ENCODE measurements at places on chromosomes 3 and 15. TPM values are rescaled to one million over a fixed set of nuclear protein-coding genes. Genes with fewer than 3 reads are reported as not detected.

DNA sequence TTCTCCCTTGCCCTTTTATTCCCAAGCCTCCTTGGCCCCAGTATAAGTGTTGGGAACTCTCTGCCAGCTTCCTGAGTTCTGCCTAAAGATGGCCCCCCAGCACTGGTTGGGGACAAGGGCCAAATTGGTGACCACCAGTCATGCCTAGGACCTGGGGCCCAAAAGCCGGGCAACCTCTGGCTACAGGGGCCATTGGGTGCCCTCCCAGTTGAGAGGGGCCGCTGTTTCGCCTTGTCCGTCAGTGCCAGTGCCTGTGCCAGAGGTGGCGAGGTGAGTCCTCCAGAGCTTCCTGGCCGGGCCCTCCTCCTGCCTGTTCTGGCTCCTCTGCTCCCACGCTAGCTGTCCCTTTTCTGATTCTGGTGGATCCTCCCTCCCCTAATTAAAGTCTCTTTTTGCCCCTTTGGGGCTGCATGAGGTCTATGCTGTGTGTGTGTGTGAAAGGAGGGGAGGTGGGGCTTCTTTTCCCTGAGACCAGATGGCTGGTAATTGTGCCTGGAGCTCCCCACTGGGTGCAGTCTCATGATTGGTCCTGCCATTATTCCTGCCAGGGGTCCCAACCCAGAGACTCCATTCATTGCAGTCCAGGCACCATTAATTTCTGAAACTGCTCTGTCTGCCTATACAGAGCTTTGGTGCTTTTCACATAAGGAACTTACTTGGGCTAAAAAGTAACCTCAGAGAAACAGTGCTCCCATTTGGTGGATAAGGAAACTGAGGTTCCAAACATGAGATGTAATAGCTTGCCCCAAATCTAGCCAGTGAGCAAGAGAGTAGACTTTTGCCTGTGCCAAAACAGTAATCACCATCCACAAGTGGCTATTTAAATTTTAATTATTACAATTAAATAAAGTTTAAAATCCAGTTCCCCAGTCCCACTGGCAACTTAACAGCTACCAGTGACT is 3.1 kb upstream of the TTLL3 start:
- H3K36me3 ChIP-seq: peaks cover 50% of the 10 kb centered on the region
- DNase-seq: no peak
- no peak overlapping the region for H3K27ac ChIP-seq
- H3K27me3 ChIP-seq: no peaks in the 10 kb centered on the region
- no peak overlapping the region for H3K4me3 ChIP-seq
- H3K4me1 ChIP-seq: peaks cover 14% of the 10 kb centered on the region

Gene NR2E3
- not detected for total RNA-seq

- no peak overlapping the region for H3K4me3 ChIP-seq
- H3K27me3 ChIP-seq: no peaks in the 10 kb centered on the region
- H3K4me1 ChIP-seq: no peaks in the 10 kb centered on the region
These were observed 269.6 kb downstream of the ROBO2 start for GRCh38 chr3:77309460-77309859.

DNA sequence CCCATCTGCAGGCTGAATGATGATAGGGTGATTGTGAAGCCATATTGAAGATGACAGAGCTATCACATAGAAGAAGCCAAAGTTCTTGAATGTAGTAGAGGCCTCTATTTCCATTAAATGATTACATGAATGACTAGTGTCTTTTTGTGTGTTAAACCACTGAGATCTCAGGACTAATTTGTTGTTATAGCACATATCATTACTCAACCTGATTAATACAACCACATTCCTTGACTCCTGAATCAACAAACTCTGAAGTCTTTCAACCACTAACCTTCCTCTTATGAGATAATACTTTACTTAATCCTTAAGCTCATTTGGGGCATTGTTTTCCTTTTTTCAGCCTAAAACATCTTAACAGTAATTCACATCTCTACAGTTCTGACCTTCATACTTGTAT is 564.5 kb upstream of the ADAMTS9 start:
- H3K27me3 ChIP-seq: no peaks in the 10 kb centered on the region
- H3K27ac ChIP-seq: no peak overlapping the region
- H3K36me3 ChIP-seq: no peaks in the 10 kb centered on the region
- no peak overlapping the region for H3K4me3 ChIP-seq

Gene EPHA6
- not detected for total RNA-seq
